ENCODE measurements at places on chromosomes 5 and 9.

DNA sequence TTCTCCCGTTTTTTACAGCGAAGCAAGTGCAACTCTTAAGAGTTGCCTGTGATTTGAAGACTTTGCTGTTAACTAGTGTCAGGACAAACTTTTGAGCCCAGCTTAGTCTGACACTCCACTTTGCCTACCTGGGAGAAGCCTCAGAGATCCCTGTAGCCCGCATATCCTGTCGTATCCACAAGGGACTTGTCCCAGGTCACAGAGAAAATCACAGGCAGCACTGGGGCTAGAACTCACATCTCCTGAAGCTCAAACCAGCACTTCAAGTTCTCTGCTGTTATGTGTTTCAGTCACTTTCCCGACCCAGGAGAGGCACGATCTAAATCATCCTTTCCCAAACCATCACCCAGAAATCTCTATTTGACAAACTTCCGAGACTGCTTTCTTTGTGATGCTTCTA, 584.5 kb downstream of the ACTL7B start:
- no peak for DNase-seq

DNA sequence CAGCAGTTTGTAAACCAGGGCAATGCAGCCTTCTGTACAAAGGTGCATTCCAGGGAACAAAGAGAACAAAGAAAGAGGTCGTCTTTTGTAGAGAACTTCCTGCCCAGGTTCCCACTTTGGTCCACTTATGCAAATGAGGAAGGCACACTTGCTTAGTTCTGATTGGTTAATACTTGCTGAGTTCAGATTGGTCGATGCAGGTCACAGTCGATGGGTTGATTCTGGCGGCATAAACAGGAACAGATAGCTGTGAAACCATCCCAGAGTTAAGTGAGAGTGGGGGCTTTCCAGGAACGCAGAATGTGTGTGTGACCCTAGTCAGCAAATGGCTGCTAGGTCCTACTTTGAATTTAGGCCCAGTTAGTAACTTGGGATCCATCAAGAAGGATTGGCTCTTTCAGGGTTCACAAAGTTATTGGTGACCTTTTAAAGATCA, 1.8 kb upstream of the ADAMTS13 start:
- no peak for DNase-seq

DNA sequence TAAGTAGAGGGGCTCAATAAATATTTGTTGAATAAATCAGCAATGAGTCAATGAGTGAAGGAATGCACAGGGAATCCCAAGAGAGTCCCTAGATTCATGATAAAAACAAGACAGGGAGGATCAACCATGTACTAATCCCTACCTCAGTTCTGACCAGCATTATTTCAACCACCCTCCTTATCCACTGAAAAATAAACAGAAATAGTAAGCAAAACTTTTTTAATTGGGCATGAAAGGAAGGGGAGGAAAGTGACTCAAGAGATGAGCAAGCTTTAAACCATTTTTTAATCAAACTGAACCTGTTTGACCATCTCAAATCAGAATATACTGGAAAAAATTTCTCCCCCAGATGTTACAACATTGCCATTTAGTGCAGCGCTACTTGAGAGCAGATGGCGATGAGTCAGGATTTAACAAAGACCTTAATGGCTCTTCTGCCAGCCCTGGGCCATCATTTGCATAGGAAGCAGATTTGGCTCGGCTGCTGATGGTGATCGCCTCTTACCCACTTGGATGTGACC, 194.8 kb upstream of the SLC30A5 start:
- no peak for DNase-seq

GRCh38 chr5:96207420-96207819, 225.6 kb downstream of the PCSK1 start:
- DNase-seq, result no peak

DNA sequence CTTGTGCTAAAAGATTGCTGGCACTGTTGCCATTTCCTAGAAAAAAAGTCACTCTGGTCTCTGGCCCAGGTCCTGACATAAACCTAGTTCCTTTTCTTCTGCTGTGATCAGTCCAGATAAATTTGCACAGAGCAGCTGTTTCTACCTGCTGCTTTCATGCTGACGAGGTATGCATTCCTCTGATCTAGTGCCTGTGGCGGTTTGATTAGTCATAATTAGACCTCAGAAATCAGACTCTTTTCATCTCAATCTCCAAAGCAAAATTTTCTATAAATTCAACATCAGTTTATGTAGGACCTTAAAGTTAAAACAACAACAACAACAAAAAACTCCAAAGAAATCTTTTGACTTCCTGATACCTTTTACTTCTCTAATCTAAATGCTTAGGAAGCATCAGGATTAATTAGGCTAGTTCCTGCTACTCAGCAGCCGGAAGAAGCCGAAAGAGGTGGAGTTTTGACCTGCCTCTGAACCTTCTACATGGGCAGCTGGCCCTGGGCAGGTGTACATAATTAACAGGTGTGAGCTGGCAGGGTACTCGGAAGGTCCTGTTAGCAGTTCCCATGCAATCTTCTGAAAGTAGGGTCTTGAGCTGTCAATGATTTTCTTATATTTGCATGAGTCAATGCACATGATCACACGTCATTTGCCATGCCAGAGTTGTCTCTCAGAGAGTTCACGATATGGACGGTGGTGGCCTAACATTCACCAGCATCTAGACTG, 83.3 kb upstream of the CCDC112 start:
- no peak for DNase-seq

DNA sequence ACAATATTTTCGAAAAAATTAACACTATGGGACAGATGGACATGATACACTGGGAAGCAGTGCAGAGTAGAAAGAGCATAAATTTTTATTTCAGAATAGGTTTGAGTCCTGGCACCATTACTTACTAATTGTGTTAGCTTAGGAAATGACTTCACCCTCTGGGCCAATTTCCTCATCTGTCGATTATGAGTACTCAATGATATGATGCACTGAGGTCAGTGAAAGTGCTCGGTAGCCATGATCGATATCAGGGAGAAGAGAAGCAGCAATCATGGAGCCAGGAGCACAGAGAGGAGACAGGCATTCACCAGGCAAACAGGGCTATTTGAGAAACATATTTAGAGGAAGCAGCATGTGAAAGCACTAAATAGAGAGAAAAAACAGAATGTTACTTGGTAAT, 29.4 kb downstream of the NR6A1 start:
- DNase-seq, result no peak

- DNase-seq, result no peak
Observed at GRCh38 chr9:92440751-92441046, 16.4 kb upstream of the OMD start.

DNA sequence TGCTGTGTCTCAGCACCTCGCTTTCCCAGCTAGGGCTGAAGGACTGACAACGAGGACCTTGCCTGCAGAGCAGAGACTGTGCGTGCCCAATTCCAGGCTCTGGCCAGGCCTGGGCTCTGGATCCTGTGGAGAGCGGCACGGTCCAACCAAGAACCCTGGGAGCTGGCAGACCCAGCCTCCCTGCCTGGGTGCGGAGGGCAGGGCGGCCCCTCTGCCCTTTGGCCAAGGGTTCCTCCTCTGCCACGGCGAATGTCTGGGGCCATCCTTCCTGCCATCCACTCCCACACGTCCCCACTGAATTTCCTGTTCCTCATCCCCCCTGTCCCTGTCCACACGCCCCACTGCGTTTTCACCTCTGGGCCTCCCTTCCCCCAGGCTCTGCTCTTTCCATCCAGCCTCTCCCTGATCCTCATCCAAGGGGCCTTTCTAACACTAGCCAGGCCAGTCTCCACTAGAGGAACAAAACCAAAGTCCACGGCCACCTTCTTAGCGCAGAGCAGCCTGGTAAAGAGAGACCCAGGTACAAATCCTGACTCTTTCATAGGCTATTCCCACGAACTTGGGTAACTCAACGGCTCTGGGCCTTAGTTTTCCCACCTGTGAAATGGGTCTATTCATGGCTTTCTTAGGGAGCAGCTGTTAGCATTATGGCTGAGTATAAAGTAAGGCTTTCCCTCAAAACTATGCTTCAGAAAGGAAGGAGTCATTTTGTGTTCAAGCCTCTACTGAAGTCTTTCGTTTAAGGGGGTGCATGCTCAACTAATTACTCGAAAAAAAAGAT, 95.5 kb upstream of the PHYKPL start:
- DNase-seq, result no peak

DNA sequence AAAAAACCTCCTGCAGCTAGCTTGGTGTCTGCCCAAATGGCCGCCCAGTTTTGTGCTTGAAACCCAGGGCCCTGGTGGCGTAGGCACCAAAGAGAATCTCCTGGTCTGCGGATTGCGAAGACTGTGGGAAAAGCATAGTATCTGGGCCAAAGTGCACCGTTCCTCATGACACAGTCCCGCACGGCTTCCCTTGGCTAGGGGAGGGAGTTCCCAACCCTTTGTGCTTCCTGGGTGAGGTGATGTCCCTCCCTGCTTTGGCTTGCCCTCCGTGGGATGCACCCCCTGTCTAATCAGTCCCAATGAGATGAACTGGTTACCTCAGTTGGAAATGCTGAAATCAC, 83.0 kb upstream of the JAK2 start:
- DNase-seq, result no peak

DNA sequence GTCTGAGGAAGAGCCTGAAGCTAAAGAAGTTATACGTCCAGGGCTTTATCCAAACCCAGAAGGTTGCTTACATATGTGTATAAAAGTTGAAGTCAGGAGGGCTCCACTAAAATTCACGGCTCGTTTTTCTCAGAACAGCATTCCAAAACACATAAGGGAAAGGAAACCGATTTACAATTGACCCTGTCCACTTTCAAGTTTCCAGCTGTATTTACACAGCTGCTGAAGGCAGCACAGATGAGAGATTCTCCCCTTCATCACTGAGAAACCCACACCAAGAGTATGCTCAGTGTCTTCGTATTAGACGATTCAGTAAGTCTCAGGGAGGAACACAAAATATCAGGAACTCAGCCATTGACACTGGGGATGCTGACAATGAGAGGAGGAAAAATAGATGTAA, 5.9 kb upstream of the NREP start:
- DNase-seq, result no peak

DNA sequence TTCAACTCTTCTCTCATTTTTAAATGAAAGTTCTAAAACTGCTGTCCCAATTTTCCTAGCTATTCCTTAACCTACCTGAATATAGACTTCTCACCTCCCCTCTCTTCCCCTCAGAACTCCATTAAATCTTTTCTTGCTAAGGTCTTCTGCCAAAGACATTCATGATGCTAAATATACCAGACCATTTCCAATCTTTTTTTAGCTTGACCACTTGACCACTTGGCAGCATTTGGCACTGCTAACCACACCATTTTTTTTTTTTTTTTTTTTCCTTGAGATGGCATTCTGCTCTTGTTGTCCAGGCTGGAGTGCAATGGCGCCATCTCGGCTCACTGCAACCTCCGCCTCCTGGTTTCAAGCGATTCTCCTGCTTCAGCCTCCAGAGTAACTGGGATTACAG, 3.6 kb upstream of the ZNF131 start:
- DNase-seq, result no peak

GRCh38 chr5:82068723-82069122, 96.9 kb downstream of the ATG10 start:
- DNase-seq, result no peak

DNA sequence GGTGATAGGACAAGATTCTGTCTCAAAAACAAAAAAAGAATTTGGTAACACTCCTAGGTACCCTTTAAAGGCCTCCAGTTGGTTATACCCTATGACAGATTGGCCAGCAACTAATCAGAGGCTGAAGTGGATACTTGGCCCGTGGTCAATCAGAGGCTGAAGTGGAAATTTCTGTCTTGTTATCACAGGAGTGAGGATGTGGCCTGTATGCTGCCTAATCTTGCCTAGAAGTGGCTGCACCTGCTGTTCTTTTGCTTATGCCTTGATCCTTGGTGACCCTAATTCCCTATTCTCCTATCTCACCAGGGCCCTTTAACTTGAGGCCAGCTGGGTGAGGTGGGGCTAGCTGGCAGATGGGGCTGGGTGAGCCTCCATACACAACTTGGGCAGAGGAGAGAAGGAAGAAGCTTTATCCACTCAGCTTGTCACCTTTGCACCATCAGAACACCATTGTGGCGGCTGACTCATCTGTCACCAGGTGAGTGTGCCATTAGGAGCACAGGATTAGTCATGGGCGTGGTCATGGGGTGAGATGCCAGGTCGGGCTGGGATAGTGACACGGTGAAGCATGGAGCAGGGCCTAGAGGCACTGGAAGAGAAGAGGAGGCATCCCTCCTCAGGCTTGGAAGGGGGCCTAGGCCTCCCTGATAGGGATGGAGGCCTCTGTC, 41.5 kb downstream of the SAR1B start:
- no peak for DNase-seq

- peak; percentile 43 for DNase-seq
Observed at GRCh38 chr9:131635285-131635684, 90.0 kb downstream of the PRRT1B start.

DNA sequence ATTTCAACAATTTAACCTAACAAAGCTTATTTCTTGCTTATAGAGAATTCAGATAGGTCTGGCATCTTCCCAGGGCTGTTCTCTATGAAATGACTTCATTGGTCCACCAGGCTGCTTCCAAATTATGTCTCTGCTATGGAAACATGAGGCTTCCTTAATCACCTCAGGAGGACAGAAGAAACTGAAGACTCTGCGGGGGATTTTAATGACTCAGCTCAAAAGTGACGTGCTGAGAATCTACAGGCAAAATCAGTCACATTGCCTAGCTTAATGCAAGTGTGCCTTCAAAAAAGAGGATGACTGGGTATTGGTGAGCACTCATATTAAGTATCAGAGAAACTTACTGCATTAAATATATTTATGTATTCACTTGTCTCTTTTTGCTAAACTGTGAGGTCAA, 315.5 kb upstream of the RGMB start:
- DNase-seq, result no peak

- no peak for DNase-seq
Observed at GRCh38 chr9:130465383-130466096, 20.8 kb downstream of the ASS1 start.

DNA sequence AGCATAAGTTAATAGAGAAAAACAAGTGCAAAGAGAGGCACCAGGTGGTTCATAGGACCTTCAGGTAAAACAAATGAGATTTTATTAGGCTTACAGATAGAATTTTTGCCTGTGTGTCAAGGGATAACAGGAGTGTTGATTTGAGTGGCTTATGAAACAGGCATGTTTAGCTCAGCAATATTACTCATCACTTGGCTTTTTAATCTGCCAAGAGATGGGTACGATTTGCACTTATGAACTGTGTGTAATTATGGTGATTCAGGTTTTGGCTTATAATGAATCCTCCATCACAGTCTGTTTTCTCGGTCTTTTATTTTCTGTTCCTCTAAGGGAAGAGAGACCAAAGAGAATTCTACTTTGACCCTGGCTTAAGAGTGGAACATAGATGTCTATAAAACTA, 199.3 kb downstream of the DMRTA1 start:
- DNase-seq, result peak; percentile 0

DNA sequence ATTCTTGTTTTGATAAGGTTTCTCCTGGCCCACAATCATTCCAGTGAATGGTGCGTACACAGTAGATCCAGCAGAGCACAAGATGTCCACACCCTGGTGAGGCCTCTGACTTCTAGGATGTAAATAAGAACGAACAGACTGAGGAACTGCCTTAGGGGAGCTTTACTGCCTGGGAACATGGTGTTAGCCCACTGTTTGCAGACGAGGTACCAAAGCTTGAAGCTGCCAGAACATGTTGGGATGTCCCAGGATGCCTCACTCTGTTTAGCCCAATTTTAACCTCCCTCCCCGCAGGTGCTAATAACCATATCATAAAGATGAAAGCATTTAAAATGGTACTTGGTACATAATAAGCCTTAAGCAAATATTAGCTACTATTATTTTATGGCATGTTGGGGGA, 3.5 kb downstream of the LECT2 start:
- DNase-seq, result no peak

GRCh38 chr5:169921384-169921783, 58.9 kb downstream of the INSYN2B start:
- DNase-seq, result no peak

GRCh38 chr5:169637549-169638121, 560 bp downstream of the DOCK2 start:
- no peak for DNase-seq

- DNase-seq, result peak; percentile 39
Observed at GRCh38 chr5:113163328-113163727, 186.7 kb downstream of the DCP2 start.

All from H54 (cell line).